Dermis microvascular lymphatic vessel endothelial cell (primary cell): ENCODE measurements at places on chromosomes 5 and 9. TPM values are rescaled to one million over a fixed set of nuclear protein-coding genes. Genes with fewer than 3 reads are reported as not detected.
A peak's percentile ranks its signal among the peaks of the same experiment; 100 is the strongest.

GRCh38 chr5:107446972-107447371 is 223.8 kb downstream of the EFNA5 start:
- no peak for DNase-seq

NEUROG1 gene
- not detected in 2 replicates for total RNA-seq

DNA sequence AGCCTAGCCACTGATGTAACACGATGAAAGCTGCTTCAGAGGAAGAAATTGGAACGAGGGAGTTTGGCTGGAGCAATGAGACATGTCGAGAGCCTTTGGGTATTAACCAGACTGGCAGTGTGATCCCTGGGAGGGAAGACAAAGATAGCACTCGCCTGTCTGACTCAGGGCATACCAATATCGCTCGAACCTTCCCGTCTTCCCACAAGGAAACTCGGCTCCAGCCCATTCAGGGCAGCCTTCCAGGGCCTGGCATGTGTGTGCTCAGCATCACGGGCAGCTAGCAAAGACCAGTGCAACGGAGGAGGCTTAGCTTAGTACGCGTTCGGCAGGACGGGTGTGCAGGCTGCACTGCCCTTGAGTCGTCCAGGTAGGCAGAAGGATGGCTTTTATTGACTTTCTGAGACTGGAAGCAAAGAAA is 356.9 kb upstream of the WWC1 start:
- DNase-seq = no peak

DNA sequence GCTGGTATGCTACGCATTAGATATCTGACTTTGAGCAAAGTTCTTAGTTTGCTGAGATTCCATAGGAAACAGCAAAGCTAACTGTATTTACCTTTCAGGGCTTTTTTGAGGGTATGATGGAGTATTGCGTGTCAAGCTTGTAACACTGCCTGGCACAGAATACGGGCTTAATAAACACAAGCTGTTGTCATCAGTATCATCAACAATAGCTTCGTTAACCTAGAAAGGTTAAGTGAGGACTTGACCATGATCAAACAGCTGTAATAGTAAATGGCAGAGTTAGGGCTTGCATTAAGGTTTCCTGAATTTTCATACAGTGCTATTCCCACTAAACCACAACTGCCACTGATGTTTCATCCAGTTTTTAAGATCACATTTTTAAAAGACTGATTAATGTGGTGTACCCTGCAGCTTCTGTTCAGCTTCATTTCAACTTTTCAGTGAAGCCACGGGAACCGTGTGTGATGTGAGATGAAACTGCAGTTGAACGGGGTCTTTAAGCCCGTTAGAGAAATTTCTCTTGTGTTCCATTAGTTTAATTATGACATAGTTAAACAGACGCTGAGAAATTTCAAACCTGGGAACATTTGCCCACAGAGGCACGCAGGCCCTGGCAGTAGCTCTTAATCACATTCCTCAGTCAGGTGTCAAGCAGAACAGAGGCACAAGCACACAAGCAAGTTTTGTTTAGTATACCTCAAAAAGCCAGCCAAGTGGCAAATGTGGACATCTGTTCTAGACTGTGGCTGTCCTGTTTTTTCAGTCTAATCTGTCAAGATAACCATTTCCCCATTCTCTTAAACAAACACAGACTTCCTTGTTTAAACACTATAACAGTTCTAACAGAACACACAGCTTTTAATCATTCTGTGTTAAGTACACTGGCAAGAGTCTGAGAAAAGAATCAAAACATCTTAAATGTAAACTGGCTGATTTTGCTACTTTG is 147.1 kb downstream of the ZNF608 start:
- DNase-seq = peak; percentile 90

- peak; percentile 30 for DNase-seq
Measured at GRCh38 chr5:78920604-78921003, 64.5 kb downstream of the ARSB start.

GRCh38 chr5:120096413-120096812 is 367.7 kb upstream of the PRR16 start:
- DNase-seq = no peak

KIAA0825 gene
- total RNA-seq = 0.90 and 1.4 TPM in 2 replicates

DNA sequence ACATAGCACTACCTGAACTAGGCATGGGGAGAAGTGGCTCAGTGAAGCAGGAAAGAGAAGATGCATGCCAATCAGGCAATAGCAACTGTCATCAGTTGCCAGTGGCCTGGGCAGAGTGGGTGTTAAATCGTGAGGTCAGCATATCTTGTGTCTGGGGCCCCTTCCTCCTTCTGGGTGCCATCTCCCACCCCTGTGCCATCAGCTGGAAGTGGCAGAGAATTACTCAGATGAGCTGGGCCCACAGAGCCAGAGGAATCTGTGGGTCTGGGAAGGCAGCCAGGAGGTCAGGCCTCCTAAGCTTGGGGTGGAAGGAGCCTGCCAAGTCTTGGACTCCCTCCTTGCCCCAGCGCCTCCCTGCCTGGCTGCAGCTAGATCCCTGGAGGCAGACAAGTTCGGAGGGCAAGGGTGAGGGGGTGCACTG is 66.5 kb downstream of the GALNT12 start:
- no peak for DNase-seq

GRCh38 chr5:148381906-148382305 is 1.9 kb upstream of the FBXO38 start:
- no peak for DNase-seq

CCDC112 gene
- total RNA-seq = 1.4 and 2.1 TPM in 2 replicates

RAPGEF6 gene
- 13.7 and 15.8 TPM in 2 replicates for total RNA-seq

DNA sequence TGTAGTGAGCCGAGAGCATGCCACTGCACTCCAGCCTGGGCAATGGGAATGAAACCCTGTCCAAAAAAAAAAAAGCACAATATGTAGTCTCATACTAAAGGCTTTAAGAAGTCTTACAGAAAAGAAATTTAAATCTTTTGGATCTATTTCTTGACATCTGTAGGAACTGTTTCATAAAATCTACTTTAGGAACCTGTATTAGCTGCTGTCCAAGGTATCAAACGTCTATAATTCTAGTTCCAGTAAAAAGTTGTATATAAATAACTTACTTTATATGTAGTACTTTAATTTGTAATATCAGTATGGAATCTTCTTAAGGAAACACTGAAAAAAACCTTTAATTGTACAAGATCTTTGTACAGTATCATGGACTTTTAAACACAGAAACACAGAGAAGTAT is 106.8 kb upstream of the RASGRF2 start:
- no peak for DNase-seq

LCN9 gene
- total RNA-seq = not detected in 2 replicates

PTPN3 gene
- 2.1 and 5.3 TPM in 2 replicates for total RNA-seq

DNA sequence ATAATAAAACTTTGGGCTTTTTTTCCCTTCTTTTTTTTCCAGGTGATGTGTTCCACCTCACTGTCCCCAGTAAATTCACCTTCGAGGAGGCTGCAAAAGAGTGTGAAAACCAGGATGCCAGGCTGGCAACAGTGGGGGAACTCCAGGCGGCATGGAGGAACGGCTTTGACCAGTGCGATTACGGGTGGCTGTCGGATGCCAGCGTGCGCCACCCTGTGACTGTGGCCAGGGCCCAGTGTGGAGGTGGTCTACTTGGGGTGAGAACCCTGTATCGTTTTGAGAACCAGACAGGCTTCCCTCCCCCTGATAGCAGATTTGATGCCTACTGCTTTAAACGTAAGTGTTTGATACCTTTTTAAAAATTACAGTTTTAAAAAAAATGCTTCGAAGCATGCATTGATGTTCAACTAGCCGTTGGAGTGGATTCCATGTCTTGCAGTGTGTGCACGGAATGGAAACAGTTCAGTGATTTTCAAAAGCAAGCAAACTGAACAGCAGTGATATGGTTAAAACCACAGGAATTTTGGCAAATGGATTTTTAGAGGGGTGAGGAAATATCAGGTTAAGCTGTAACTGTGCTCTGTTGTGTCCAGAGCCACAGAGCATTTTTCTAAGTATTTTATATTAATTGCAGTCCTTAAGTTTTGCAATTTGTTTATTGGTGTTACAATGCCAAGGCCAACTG is 40.7 kb downstream of the VCAN start:
- no peak for DNase-seq

LRRC19 gene
- not detected in 2 replicates for total RNA-seq

- DNase-seq = no peak
Measured at GRCh38 chr5:147474140-147474539, 35.7 kb downstream of the DPYSL3 start.
